ENCODE measurements at places on chromosomes 2 and 18.

- DNase-seq = peak; percentile 38
Observed at GRCh38 chr18:47283476-47283875, 32.0 kb upstream of the SKOR2 start.

DNA sequence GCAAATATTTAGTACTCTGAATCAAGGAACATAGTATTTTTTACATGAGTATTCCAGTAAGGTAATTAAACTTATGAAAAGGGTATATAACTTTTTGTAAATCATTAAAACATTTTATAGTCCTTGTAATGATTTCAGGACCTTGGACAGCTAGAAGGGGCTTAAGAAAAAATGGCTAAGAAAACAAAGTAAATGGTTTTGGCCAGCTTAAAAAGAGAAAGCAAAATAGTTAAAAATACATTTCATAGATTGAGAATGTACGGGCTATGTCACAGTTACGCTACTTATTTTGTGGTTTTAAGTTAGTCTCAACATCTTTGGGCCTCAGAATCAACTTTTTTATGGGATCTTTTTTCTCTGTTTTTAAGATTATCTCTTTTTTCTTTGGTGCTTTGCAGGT is 26.7 kb downstream of the POLI start:
- peak; percentile 10 for DNase-seq

DNA sequence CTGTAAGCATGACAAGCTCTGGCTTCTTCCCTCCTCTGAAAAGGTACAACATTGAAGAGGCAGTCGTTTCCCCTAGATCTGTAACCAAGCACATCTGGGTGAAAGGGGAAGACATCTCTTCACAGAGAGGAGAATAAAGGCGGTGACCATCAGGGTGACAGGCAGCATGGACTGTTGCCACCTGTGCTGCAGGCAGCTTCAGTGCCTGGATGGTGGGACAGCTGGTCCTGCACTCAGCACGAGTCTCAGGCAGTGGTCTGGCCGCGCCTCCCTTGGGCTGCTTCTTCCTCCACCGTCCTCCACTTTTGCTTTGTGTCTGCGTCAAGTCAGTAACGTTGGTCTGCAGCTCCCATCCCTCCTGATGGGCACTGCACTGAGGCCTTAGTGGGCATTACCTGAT is 264.4 kb downstream of the NEDD4L start:
- no peak for DNase-seq

GRCh38 chr2:171146071-171146470 is 14.6 kb downstream of the TLK1 start:
- no peak for DNase-seq

- DNase-seq = no peak
Observed at GRCh38 chr2:220695397-220696279, 876.5 kb downstream of the EPHA4 start.

DNA sequence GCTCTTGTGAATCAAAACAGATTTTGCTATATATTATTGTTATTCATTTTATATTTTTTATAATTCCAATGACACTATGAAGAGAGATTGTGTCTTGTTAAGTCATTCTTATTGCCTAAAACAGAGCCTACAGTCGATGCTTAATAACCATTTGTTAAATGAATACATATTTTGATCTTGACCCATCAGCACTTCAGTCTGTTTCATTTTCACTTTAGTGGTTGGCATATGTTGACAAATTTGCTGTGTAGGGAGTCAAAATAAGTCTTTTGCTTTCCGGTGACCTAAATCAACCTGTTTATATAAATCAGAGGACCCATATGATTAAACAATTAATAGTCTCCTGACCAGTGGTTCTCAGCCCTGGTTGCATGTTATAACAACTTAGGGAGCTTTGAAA is 97.1 kb downstream of the TXNL1 start:
- no peak for DNase-seq

DNA sequence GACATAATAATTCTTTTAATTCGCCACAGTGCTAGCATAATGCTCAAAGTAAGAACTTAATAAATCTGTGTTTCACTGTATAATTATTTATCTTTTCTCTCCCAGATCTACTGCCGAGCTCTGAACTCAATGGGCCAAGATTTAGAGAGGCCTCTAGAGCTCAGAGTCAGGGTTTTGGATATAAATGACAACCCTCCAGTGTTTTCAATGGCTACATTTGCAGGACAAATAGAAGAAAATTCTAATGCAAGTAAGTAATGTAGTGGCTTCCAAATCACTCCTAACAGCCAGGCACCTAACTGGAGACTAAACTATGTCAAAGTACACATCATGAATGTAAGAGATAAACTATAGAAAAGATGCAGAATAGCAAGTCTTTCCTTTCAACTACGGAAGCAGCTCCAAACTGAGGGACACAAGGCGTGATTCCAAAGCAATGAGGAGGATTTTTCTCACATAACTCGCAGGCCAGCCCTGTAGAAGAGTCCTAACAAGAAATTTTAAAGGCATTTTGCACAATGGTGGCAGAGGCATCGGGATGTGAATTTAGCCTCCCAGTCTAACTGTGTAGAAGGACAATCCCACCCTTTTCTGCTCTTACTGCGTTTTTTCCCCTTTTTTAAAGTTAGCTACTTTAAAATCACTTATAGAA is 12.0 kb downstream of the DSG1 start:
- DNase-seq = no peak

DNA sequence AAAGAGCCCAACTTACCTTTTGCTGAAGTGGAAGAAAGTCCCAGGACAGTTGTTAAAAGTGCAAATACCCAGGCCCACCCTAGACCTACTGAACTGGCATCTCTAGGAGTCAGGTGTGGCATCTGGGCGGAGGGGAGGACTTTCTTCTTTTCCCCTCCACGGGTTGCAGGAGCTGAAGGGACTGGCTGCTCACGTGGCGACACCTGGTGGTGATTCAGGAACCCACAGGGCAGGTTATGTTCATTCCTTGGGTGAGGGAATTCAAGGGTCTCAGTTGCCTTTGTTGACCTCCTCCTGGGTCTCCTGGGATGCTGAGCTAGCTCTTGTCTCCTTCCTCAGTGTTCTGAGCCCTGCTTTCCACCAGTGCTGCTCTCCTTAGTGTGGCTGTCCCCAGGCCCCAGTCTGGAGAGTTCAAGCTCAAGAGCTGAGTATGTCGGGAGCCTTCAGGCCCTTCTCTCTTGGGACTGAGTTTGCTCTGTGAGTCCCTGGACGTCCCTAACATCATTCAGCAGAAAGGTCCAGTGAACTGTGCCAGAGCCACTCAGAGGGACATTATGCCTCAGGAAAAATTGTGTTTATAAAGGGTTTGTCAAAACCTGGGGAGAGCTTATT is 56.9 kb downstream of the DYSF start:
- peak; percentile 63 for DNase-seq

GRCh38 chr2:151782378-151783132 is 45.7 kb downstream of the ARL5A start:
- DNase-seq = peak; percentile 91

DNA sequence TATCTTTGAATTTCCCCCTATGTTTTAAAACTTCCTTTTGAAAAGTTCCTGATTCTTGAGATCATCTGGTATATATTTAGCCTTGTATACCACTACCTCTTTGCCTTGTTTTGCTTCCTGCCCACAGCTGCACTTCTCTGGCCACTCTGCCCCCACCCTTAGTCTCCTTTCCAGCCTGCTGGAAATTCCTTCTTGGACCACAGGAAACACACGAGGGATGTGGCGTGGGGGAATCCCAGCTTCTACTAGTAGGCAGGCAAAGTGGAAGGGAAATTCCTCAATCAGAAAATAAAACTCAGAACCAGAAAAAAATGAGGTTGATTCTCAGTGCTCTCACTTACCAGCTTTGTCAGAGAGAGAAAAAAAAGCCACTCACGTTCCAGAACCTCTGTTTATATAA is 13.4 kb downstream of the IL18RAP start:
- no peak for DNase-seq

DNA sequence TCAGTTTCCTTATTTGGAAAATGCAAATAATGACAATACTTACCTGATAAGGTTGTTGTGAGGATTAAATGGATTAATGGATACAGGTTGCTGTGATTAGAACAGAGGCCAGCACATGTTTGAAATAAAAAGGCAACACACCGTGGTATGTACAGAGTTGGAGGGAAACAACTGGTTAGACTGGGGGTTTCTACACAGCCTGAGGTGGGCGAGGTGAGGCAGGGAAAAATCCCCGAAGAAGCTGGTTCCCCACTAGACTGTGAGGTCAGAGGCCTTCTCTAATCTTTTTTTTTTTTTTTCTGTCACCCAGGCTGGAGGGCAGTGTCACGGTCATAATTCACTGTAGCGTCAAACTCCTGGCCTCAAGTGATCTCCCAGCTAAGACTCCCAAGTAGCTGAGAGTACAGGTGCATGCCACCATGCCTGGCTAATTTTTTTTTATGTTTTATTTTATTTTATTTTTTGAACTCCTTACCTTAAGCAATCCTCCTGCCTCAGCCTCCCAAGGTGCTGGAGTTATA is 1.2 kb upstream of the E2F6 start:
- DNase-seq = no peak

DNA sequence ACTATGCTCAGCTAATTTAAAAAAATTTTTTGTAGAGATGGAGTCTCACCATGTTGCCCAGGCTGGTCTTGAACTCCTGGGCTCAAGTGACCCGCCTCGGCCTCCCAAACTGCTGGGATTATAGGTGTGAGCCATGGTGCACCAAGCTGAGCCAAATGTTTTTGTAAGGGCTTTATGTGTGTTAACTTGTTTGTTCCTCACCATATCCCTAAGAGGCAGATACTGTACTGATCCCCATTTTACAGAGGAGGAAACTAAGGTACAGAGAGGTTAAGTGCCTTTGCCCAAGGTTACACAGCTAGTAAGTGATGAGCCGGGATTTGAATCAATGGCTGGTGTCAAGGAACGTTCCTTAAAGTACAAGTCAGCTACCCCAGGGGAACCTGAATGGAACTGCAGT is 85.3 kb upstream of the KLF7 start:
- no peak for DNase-seq

GRCh38 chr18:50666536-50666935 is 106.6 kb downstream of the MAPK4 start:
- DNase-seq = no peak

GRCh38 chr2:143148757-143149156 is 19.5 kb downstream of the ARHGAP15 start:
- DNase-seq = no peak

DNA sequence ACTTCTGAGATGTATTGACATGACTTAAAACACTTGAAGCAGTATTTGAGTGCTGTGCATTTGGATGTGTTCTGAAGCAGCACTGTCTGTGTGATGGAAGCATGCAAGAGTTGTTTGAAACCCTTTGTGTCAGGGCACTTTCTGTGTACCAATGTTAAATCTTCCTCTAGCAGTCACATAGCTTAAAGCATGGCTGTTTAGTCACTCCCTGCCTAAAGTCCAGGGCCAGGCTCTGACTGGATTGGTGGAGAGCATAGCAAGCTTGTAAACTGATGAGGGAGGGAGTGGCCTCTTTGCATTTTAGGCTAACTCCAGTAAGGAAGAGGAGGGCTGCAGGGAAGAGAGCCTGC is 73.5 kb downstream of the MYO1B start:
- DNase-seq = no peak

GRCh38 chr2:157486596-157487270 is 42.8 kb upstream of the CYTIP start:
- DNase-seq = no peak

DNA sequence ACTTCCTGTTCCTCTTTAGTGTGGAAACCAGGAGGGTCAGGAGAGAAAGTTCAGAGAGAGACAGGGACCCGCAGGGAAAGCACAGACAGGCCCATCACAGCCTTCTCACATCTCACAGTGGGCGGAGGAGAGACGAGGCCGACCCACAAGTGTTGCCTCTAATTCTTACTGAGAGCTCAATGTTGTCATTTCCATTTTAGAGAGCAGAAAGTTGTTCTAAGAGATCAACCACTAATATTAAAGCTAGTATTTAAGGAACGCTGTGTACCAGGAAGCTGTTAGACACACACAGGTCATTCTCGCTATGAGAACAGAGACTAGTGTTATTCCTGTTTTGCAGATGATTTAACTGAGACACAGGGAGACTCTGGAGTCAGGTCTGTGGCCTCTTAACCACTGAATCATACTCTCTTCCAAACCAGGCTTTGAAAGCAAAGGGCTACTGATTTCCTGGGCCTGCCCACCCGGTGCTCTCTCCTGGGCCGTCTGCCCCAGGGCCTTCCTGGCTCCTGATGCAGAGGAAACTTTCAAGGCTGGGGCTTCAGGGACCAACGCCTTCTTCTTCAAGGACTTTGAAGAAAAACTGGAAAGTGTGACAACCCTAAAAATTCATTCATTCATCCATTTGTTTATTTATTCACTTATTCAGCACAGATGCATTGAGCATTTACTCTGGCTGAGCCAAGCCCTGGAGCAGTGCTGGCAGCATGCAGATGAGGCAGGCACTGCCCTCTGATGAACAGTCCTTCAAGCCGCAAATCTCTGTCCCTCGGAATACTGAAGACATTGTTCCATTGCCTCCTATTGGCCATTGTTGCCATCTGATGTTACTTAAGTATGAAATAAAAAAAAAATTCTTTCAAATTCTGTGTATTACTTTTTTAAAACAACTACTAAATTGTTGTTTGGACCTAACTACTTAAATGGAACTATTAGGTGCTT is 37.2 kb upstream of the BIN1 start:
- no peak for DNase-seq

- DNase-seq = peak; percentile 61
Observed at GRCh38 chr18:36179562-36180355, 7.5 kb upstream of the MOCOS start.

- DNase-seq = no peak
Observed at GRCh38 chr2:48459921-48460320, 70.0 kb upstream of the STON1 start.

GRCh38 chr18:54069729-54070128 is 154.7 kb downstream of the MBD2 start:
- DNase-seq = no peak

DNA sequence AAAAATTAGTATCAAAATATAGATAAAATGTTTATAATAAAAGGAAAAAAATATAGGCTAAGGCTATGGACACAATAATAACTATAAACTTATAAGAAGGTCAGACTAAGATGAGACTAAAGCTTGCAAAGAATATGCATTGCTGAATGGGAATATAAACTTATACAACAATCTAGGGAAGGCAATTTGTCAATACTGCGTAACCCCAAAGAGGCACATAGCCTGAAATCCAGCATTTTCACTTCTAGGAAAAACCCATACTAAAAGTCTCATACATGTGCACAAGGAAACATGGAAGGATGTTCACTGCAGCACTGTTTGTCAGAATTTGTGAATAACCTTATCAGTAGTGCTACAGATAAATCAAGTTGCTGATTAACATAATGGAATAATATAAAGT is 45.5 kb downstream of the FANCL start:
- DNase-seq = no peak

- DNase-seq = no peak
Observed at GRCh38 chr2:29423061-29423666, 307.9 kb downstream of the CLIP4 start.
